IPS-NIHi11 (cell line): ENCODE measurements at places on chromosomes 3 and 15.

- no peak for DNase-seq
Observed at GRCh38 chr3:13571831-13572750, 23.2 kb downstream of the FBLN2 start.

DNA sequence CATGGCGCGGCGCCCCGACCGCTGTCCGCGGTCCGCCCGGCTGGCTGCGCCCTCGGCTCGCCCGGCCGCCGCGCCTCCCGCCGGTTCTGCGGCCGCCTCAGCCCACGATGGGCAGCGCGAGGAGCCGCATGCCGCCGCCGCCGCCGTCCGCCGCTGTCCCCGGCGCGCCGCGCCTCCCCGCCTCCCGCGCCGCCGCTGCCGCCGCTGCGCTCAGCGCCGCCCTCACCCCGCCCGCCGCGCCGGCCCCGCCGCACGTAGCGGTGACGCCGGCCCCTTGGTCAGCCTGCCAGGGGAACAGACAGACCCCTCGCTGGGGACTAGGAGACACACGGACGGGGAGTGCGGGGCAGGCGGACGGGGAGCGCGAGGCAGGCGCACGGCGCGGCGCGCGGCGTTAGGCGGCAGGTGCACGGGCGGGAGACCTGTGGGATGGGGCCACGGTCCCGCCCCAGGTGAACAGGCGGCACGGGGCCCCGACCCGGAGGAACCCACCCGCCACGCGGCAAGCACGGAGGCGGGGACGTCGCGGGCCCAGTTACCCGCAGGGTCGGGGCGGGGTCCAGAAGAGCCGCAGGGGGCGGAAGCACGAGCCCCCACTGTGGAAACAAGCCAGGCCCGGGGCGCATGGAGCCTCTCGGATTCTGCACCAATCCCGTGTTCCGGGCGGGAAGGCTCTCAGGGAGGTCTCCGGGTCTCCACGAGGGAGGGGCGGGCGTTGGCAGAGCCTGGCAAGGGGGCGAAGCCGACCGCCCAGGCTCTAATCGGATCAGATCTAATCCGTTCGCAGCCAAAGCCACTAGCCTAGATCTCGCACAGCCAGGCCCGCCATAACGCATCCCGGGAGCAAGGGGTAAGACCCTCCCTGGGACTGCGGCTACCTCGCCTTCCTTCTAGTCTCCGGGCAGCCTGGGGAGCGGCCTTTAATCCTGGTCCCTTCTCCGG lies at the start of gene CSPG5:
CSPG5 (minus strand) TSS at position 175 of the 942 bp plus-strand sequence; CDS start at position 3, 172 bp downstream.
- peak; percentile 72 for DNase-seq

- DNase-seq: no peak
Observed at GRCh38 chr3:148366743-148367410, 330.8 kb upstream of the AGTR1 start.

DNA sequence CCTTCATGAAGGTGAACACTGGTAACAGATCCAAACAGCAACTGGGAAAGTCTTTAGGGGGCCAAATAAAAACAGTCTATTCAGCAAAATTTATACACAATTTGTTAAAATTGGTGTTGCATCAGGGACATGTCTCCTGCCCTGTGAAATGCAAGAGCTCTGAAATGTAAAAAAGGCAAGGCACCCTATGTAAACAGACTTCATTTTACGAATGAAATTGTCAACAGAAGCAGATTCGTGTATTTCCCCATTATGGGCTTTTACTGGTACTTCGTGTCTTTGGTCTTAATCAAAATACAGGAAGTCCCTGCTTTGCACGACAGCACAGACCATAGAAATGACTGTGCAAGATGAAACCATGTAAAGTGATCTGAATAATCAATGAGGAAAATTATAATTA lies 127.3 kb upstream of the THBS1 start:
- no peak for DNase-seq

GRCh38 chr3:45026038-45026437 lies at the start of gene CLEC3B:
Gene CLEC3B (plus strand): TSS chr3:45026303. CDS start chr3:45026363, 60 bp downstream.
- DNase-seq: no peak

DNA sequence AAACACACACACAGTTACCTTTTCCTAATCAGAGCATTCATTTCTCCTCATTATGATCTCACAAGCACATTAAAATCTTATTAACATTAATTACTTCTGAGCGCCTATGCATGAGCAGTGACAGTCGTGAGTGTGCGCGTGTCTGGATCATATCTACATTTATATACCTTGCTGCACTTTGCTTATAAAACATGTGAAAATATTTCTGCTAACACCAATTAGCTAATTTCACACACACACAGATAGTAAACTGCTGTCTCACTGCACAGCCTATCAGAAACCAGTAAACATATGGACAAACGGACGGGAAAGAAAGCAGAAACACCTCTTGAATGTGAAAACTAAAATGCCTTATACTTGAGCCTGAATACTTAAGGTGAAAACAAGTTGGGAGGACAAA lies 64.8 kb downstream of the ZBTB20 start:
- no peak for DNase-seq

- no peak for DNase-seq
Observed at GRCh38 chr3:30988769-30989168, 94.3 kb upstream of the GADL1 start.

- no peak for DNase-seq
Observed at GRCh38 chr15:57455929-57456328, 79.6 kb downstream of the CGNL1 start.

DNA sequence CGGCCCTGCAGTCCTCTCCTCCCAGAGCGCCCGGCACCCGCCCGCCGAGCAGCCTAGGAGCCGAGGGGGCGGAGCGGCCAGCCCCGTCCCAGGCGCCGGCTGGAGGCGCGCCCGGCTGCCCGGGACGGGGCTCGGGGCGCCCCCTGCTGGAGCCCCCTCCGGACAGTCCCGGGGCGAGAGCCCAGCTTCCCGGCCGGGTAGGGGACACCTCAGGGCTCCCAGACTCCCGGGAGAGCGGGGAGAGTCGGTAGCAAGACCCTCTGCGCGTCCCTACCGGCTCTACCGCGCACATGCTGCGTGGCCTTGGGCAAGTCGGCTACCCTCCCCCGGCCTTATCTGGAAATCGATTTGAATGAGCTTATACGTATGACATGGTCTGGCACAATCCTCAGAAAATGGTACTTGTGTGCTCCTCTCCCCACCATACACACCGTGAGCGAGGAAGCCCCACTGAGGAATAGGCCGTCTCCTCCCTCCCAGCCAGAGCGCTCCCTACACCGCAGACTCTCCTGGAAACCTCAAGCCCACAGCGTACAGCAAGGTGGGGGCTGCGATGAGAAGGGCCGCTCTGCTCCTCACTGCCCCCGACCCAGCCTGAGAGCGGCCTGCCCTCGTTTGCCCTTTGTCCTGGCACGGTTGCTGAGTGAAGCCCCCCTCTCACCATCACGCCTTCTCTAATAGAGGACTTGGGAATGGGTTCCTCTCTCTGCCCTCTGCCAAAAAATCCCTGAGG lies at the start of gene DAPK2:
DAPK2 (minus strand) TSS at position 65 of the 733 bp plus-strand sequence. CDS start 6,224 bp downstream, outside the sequence.
- peak; percentile 98 for DNase-seq

- DNase-seq: no peak
Observed at GRCh38 chr3:11844891-11845290, 1.8 kb downstream of the TAMM41 start.

DNA sequence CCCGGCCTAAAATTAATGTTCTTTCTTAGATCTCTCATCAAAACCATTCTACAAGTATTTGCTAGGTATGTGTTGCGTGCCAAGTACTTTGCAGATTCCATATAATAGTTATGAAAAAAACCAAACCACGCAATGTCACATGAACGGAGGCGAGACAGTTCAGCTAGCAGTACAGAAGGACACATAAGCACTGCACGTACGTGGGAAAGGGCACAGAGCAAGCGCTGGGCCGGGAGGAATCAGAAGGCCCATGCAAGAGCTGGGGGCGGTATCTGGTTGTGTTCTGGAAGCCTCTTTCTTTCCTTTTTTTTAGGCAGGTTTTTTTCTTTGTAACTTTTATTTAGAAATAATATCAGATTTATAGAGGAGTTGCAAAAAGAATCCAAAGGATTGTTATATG lies 11.3 kb downstream of the PDIA5 start:
- no peak for DNase-seq

GRCh38 chr15:89371228-89372044 lies 36.8 kb upstream of the POLG start:
- DNase-seq: no peak

GRCh38 chr3:32583708-32584107 lies 13.1 kb upstream of the DYNC1LI1 start:
- no peak for DNase-seq

DNA sequence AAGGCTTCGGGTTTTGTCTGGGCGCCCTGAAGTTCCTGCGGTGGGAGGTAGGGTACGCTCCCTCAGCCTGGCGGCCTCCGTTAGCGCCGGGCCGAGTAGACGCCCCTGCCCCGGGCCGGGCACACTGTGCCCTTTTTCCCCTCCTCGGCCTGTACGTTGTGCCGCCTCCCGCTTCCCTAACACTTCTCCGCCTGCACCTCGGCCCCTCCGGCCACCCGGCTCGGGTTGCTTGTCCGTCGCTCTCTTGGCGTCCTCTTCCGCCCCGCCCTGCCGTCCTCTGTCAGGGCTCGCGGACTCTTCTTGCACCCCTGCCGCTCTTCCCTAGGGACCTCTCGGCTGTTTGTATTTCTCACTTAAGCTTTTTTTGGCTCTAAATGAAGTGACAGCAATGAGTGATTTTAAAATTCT lies 384 bp downstream of the KNL1 start:
- DNase-seq: peak; percentile 89

- DNase-seq: no peak
Observed at GRCh38 chr3:109132801-109133473, 3.6 kb upstream of the C3orf85 start.

DNA sequence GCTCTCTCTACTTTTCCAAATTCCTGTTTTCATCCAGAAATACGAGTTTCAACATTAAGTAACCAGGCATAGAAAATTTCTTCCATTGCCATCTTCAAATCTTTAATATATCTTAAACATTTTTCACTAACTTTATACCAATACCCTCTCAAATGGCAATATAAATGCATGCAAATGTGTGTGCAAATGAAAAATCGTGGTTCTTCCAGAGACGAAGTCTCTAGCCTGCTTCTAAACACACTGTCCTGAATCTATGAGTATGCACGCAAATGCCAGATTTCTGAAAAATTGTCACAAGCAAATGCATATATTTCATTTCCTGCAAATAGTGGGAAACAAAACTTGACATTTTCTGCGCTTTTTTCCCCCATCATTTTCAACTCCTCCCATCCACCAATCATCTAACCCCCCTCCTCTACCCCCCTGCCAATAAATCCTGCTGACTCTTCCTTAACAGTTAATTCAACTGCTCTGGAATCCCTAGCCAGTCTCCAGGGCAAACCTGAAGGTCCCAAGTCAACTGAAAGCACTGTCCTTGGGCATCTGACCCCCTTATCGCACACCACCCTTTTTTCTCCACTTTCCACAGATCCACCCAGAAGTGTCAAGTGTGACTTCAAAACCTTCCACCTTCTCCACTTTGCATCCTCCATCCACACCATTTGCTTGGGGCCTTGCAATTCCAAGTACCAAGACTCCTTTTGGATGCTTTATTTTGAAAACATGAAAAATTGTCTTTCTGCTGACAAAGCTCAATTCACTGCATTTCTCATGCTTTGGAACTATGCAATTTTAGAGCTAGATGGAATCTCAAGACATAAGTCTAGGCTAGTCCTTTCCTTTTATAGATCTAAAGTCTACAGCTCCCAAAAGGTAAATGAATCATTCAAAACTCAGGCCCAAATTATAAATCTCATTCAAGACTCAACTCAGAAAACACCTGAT lies 144.7 kb downstream of the OSBPL10 start:
- DNase-seq: no peak

- peak; percentile 83 for DNase-seq
Observed at GRCh38 chr3:65953301-65953812, 85.4 kb downstream of the MAGI1 start.

GRCh38 chr3:16534640-16535262 lies 21.3 kb upstream of the RFTN1 start:
- DNase-seq: no peak

GRCh38 chr3:140186421-140186920 lies 251.5 kb downstream of the CLSTN2 start:
- no peak for DNase-seq

DNA sequence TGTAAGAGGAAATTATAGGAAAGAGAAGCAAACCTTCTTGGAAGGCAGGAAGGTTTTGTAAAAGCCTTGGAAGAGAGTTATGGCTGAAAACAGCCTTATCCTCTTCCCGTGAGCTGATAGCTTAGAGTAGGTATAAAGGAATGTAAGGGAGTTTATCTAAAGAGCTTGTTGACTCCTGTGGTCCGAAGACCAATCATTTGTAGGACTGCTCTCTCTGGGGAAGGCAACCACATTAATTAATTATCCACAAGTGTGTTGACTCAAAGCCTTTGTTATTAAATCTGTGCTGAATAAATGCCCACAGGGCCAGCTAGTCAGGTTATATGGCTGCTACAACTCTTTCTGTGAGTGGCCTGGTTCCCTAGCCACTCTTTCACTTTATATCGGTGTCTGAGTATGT lies 452.1 kb upstream of the RASGRP1 start:
- no peak for DNase-seq

GRCh38 chr3:101039285-101039684 lies 46.1 kb upstream of the ABI3BP start:
- no peak for DNase-seq

DNA sequence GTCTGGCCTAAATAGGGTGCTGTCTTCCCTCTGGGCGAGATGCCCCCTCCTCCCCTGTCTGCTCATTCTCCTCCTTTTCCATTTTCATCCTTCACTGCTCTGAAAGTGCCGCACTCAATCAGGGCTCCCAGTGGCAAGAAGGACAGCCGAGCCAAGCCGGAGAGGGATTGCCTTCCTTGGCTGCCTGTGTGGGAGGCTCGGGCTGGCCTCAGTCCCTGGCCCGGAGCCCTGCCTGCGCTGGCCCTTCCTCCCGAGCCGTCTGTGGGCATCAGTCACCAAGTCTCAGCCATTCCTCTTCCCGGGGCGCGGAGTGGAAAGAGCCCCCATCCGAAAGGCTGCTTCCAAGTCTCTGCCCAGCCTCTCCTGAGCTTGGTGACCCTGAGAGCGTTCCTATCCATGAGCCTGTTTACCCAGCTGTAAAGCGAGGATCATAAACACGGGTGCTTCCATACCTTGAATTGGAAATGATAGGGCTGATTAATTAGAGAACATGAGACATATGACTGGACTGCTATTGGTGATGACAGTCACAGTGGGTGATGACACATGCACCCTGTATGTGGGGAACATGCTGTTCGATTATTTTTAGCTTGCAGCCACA lies 59.1 kb upstream of the TLE3 start:
- DNase-seq: no peak

DNA sequence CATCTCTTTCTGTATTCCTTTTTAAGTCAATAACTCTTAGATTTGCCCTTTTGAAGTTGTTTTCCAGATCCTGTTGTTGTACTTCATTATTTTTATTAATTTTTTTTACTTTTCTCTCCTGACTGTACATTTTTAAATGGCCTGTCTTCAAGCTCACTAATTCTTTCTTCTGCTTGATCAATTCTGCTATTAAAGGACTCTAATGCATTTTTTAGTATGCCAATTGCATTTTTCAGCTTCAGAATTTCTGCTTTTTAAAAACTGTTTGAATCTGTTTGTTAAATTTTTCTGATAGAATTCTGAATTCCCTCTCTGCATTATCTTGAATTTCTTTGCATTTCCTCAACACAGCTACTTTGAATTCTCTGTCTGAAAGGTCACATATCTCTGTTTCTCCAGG lies 5.6 kb downstream of the OR5K4 start:
- DNase-seq: no peak

GRCh38 chr3:181265750-181266333 lies 276.3 kb upstream of the DNAJC19 start:
- DNase-seq: no peak

GRCh38 chr3:142850395-142851023 lies 38.4 kb downstream of the PCOLCE2 start:
- DNase-seq: no peak

GRCh38 chr3:52704611-52705437 lies 767 bp downstream of the GLT8D1 start:
- no peak for DNase-seq

GRCh38 chr15:68693071-68693470 lies 114.3 kb downstream of the CORO2B start:
- no peak for DNase-seq

- no peak for DNase-seq
Observed at GRCh38 chr3:171688593-171688992, 121.7 kb downstream of the PLD1 start.
